ENCODE measurements at places on chromosomes 16 and 17. TPM values are rescaled to one million over a fixed set of nuclear protein-coding genes. Genes with fewer than 3 reads are reported as not detected.

DNA sequence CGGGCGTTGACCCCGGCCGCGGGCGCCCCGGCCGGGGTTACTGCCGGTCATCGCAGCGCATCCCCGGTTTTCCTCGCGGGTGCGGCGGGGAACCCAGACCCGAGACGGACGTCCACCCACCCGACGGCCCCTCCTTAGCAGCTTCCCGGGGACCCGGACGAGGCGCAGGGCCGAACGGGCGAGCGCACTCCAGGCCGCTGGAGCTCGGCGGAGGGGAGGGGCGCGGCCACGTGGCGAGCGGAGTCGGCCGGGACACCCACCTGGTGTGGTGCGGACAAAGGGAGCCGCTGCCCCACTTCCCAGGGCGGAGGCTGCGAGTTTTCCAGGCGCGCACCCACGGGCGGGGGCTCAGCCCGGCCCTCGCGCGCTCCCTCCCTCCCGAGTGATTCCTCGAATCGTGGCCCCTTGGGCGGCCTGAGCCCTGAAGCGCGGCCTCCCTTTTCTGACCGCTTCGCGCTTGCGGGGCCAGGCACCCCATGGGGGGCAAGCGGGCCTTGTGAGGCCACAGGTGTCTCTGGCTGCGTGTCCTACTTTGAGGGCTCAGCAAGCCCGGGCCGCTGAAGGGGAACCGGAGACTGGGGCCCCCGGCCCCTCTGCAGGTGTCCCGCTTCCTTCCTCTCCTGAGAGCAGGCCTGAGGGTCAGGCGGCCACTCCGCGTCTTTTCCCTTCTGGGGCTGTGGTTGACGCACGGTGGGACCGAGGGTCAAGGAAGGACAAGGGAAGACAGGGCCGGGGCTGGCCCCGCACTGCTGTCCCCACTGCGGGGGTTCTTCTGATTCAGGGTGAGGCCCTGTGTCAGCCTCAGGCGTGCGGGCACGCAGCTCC, 1.1 kb upstream of the FASN start:
- no peak for DNase-seq
- H3K27ac ChIP-seq = peak overlapping the region; percentile 81
- peaks cover 15% of the 10 kb centered on the region for H3K36me3 ChIP-seq

DNA sequence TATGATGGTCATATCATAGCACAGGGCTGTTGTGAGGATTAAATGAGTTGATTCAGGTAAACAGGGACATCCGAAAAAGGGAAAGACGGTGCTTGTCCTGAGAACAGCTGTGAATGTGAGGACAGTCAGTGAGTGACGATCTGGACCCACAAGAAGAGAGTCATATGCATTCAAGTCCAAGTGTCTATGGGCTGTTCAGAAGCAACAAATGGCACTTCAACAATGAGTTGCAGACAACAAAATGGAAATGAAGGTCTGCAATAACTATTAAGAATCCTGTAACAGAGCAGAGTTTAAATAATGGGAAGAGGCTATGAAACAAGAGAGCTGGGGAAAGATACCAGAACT, 100.3 kb downstream of the ADCY9 start:
- no peak overlapping the region for H3K4me3 ChIP-seq
- peak overlapping the region; percentile 45 for H3K27ac ChIP-seq
- DNase-seq = no peak
- no peaks in the 10 kb centered on the region for H3K4me1 ChIP-seq

DNA sequence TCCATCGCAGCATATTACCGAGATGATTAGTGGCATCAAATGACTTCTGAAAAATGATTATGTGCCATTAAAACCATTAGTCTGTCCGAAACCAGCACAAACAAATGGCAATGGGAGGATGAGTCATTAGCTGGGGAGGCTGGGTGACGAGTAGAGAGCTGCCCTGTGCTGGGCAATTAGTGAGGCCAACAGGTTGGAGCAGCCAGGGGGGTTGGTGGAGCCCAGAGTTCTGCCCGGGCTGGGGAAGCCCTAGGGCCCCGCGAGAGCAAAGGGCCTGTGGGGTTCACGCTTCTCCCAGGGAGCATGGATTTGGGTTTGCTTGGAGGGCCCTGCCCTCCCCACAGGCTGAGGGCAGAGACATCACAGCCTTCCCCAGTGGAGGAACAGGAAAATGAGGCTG, 152.1 kb upstream of the RPL38 start:
- H3K4me1 ChIP-seq = no peaks in the 10 kb centered on the region
- no peak for DNase-seq
- no peaks in the 10 kb centered on the region for H3K36me3 ChIP-seq
- H3K27me3 ChIP-seq = no peaks in the 10 kb centered on the region

DNA sequence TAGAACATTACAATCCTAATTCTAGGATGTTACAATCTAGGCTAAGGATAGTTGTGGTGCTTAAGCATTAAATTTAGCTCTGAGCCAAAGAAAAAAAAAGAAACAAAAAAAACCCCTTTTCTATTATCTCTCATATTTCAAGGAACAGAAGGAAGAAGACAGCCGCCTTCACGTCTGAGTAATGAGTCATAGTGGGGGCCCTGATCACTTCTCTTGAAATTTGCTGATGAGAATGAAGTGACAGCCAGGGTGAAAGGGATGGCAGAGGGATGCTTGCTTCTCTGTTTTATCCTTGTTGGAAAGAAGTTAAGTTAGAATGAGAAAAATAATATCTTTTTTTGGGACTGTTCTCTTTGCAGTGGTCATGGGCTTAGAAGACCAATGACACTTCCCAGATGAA, 82.6 kb upstream of the MPHOSPH6 start:
- H3K27me3 ChIP-seq = no peaks in the 10 kb centered on the region
- H3K27ac ChIP-seq = no peak overlapping the region
- H3K4me3 ChIP-seq = no peak overlapping the region
- H3K36me3 ChIP-seq = no peaks in the 10 kb centered on the region

- no peak overlapping the region for H3K27ac ChIP-seq
- H3K4me3 ChIP-seq = no peak overlapping the region
- H3K27me3 ChIP-seq = no peaks in the 10 kb centered on the region
- H3K4me1 ChIP-seq = peaks cover 82% of the 10 kb centered on the region
Observed at GRCh38 chr16:68003031-68003430, 3.7 kb upstream of the DPEP2 start.

DNA sequence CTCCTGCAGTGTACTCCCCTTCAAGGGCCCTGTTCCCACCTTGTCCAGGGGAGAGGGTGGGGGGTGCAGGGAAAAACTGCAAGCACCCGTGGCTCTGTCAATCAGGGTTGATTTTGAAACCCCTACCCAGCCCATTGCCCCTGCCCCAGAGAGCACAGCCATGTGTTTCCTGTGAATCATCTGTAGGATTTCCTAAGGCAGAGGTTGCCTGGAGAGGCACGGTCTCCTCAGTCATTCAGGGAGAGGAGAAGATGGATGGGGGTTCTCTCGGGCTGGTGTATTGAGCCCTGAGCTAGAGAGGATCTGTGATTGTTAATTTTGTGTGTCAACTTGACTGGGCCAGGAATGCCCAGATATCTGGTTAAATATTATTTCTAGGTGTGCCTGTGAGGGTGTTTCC, 3.5 kb upstream of the AGRP start:
- H3K4me1 ChIP-seq = peaks cover 29% of the 10 kb centered on the region
- no peak overlapping the region for H3K27ac ChIP-seq
- H3K27me3 ChIP-seq = no peaks in the 10 kb centered on the region
- H3K4me3 ChIP-seq = no peak overlapping the region

GRCh38 chr16:88922114-88922825, 54.7 kb downstream of the CBFA2T3 start:
- H3K4me3 ChIP-seq = no peak overlapping the region
- no peak overlapping the region for H3K27ac ChIP-seq
- H3K4me1 ChIP-seq = peaks cover 16% of the 10 kb centered on the region
- peaks cover 74% of the 10 kb centered on the region for H3K27me3 ChIP-seq

GRCh38 chr17:3903881-3904290, 11.0 kb upstream of the CAMKK1 start:
- no peaks in the 10 kb centered on the region for H3K4me1 ChIP-seq
- H3K27me3 ChIP-seq = no peaks in the 10 kb centered on the region
- no peak overlapping the region for H3K4me3 ChIP-seq
- no peak for DNase-seq
- no peaks in the 10 kb centered on the region for H3K36me3 ChIP-seq

DNA sequence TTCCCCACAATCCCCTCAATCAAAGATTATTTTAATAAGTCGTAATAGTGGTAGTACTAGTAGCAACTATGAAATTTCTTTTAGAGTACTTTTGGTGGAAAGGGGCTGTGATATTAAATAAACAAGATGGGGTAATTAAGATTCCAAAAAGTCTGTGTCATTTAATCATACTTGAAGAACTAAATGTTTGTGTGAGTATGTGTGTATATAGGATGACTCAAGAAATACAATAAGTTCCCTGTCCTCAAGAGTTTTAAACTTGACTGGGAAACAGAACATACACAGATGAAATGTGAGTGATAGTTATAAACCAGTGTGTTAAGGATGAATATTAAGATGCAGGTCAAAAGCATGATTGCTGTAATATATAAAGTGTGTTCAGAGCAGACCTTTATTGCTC, 2.3 kb downstream of the ALDH3A2 start:
- no peaks in the 10 kb centered on the region for H3K27me3 ChIP-seq
- no peaks in the 10 kb centered on the region for H3K36me3 ChIP-seq
- no peak for DNase-seq

The TEN1 gene
- total RNA-seq = 14.4 TPM

The OSBPL7 gene
- 40.4 TPM for total RNA-seq

The TAX1BP3 gene
- total RNA-seq = 14.6 TPM

DNA sequence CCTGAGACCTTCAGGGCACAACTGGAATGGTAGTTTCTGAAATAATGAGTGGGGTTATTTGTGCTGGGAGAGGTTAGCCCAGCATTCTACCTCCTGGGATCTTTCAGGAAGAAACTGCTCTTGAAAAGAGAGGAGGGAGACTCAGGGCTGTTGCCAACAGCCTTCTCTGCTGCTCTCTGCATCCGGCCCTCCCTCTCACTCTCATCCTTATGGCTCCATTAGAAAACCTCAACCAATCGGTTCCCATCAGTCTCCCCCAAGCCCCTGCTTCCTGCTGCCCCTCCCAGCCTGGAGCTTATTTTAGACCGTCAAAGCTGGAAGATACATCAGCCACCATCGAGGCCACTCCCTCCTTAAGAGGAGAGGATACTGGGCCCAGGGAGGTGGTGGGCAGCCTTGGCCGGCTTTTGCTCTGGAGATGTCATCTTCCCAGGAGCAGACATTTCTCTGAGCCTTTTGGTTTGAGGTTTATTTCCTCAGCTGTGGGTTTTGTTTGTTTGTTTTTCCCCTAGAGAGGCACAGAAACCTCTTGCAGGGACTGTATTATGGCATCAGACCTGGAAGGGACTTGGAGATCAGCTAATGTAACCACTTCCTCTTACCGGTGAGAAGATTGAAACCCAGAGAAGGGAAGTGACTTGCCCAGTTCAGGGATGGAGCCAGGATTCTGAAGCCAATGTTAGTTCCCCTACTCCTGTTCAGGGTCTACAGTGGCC, 2.7 kb downstream of the MPRIP start:
- H3K4me1 ChIP-seq = peaks cover 24% of the 10 kb centered on the region
- H3K36me3 ChIP-seq = no peaks in the 10 kb centered on the region
- no peak for DNase-seq
- no peak overlapping the region for H3K4me3 ChIP-seq
- no peak overlapping the region for H3K27ac ChIP-seq
